ENCODE measurements at places on chromosomes 6 and 20. TPM values are rescaled to one million over a fixed set of nuclear protein-coding genes. Genes with fewer than 3 reads are reported as not detected.

The B3GAT2 gene
- total RNA-seq: under 0.01 TPM

- no peak for DNase-seq
Observed at GRCh38 chr20:38202153-38202981, 37.3 kb upstream of the TGM2 start.

GRCh38 chr6:46757214-46757596, 10.5 kb downstream of the ANKRD66 start:
- DNase-seq: no peak

GRCh38 chr6:118677193-118677592, 25.8 kb upstream of the CEP85L start:
- no peak for DNase-seq

DNA sequence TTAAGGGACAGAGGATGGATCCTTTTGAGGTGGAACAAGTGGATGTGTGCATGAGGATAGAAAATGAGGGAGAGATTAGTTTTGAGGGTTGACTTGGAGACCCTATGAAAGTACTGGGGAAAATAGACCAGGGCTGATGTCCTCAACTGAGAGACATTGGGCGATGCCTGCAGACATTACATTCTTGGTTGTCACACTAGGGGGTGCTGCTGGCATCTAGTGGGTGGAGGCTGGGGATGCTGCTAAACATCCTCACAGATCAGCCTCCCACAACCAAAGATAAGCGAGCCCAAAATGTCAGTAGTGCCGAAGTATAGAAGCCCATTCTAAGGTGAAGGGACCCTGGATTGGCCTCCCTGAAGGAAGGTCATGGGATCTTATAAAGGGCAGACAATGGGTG, 63.3 kb downstream of the MOCS1 start:
- DNase-seq: no peak
